ENCODE measurements at places on chromosomes 7 and 10.

DNA sequence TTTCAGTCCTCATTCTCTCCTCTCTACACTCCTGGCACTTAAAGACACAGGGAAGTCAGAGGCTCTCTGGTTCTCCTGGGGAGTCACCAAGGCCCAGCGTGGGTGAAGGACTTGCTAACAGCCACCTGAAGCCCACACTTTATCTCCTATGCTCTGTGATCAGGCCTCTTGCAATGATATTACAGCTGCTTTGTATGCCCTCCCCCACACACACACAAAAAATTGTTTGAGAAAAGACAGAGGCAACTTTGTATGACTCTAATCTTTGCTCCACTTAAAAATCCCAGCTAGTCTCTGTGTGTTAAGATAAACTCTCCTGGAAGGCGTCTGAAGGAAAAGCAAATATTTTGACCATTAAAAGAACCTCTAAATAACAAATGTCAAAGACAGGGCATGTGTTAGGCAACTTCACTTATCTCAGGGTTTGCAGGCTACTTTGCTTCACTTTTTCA lies 507.2 kb downstream of the TNS3 start:
- no peak for DNase-seq

GRCh38 chr10:297567-297966 lies 162.3 kb downstream of the ZMYND11 start:
- no peak for DNase-seq

DNA sequence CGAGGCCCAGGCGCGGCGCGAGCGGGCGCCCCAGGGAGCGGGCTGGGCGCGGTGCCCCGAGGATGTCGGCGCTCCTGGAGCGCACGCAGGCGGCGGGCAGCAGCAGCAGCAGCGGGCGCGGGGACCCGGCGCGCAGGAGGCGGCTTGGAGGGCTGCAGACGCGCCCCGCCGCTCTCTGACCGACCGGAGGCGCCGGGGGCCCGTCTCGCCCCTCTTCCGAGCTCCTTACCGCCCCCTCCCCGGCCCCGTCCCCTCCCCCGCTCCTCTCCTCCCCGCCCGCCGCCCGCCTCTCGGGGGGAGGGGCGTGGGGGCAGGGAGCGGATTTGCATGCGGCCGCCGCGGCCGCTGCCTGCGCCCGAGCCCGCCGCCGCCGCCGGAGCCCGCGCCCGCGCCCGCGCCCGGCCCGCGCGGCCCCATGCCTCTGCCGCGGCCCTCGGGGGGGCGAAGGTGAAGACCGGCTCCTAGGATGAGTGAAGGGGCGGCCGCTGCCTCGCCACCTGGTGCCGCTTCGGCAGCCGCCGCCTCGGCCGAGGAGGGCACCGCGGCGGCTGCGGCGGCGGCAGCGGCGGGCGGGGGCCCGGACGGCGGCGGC lies at the start of gene NRG3:
Gene NRG3, plus strand, starts transcription at position 320 of the 592 bp plus-strand sequence.
- DNase-seq, result peak; percentile 53

GRCh38 chr7:32427769-32428291 lies 62.4 kb downstream of the LSM5 start:
- DNase-seq, result peak; percentile 99

- DNase-seq, result no peak
These were observed 232.2 kb downstream of the CRPPA start for GRCh38 chr7:16189026-16189715.

- DNase-seq, result no peak
These were observed 68.5 kb downstream of the GNAT3 start for GRCh38 chr7:80443325-80443724.

GRCh38 chr10:112587729-112588128 lies 140.7 kb downstream of the VTI1A start:
- peak; percentile 47 for DNase-seq

DNA sequence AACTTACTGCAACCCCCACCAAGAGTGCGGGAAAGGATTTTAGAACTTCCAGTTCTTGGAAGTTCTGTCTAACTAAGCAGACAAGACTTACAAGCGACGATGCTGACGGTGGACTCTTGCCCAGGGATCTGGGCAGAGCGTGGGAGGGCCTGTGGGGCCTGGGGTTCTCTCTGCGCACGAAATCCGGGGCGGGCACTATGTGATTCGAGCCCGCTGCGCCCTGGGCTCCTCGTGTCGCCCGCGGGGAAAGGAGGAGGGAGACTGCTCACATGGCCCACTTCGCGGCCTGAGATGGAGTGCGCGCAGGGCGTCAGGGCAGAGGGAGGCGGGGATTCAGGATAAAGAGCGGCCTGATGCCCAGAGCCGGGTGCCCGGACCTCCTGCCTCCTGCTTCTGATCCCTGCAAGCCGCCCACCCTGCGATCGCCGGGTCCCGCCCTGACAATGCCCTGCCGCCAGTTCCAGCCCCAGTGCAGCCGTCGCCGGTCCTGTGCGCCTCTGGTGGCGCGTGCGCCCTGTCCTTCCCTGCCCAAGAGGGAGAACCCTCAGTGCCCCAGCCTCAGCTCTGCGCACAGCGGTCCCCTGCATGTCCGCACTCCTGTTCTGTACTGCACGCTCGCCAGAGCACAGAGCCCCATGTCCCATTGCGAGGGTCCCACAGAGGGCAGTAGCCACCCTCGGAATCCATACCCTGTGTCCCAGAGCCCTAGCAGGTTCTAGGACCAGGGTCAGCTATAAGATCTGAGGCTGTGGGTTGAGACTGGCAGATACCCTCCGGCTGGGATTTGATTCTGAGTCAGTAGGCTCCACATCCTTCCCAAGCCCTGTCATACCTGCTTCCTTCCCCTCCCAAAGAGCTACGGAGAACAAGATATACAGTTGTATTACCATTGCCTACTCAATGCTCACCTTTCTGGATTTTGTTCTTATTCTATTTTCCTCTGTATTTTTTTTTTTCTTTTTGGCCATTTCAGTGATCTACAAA lies 99.4 kb upstream of the TMEM106B start:
- DNase-seq, result peak; percentile 81

DNA sequence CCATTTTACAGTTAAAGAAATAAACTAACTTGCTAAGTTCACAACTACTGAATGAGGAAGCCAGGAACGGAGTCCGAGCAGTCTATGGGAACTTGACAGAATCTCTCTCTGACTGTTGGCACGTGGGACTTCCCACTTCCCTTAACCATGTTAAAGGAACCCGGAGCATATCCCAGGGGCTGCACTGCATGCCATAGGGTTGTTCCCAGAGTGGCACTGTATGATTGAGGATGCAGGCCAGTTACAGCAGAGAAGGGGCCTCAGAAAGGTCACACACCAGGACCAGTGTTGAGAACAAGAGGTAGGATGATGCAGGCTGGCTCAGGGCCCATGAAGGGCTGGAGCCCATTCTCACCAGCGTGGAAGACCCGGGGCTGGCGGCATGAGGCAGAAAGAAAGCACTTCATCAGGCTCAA lies 201.8 kb downstream of the NSUN6 start:
- DNase-seq, result no peak

- DNase-seq, result no peak
These were observed 35.1 kb upstream of the SLC26A3 start for GRCh38 chr7:107838024-107838601.

DNA sequence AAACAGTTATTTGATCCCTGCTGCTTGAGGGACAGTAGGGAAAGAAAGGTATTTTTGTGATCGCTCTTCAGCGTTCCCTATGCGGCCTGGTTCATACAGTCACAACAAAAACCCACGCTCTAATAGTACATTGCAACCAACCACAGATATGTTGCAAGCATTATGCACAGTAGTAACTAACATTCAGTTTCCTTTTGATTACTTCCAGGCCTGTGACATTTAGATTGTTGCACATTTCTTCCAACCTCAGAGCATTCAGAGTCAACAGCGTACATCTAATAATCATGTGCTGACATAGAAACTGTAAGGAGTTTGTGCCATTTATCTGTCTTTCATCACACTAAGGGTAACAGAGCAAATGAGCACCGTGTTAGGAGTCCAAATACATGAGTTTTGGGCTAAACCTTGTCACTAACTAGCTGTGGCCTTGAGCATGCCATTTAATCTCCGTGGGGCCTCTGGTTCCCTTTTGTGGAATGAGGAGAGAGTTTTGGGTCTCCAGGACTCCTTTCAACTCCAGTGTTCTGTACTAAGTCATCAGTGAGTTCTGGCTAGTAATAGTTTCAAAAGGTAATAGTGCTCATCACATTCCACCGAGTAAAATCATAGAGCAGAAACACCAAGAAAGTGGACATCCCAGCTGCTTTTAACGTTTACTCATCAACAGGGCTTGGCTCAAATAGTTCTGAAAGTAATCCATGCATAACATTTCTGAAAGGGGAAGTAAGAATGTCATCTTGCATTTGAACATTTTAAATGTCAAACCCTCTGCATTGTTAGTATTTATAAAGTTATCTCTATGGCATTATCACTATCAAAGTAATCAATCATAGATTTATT lies 99.0 kb upstream of the FZD1 start:
- DNase-seq, result no peak

- DNase-seq, result no peak
These were observed 68.5 kb downstream of the EPDR1 start for GRCh38 chr7:37988721-37989650.

DNA sequence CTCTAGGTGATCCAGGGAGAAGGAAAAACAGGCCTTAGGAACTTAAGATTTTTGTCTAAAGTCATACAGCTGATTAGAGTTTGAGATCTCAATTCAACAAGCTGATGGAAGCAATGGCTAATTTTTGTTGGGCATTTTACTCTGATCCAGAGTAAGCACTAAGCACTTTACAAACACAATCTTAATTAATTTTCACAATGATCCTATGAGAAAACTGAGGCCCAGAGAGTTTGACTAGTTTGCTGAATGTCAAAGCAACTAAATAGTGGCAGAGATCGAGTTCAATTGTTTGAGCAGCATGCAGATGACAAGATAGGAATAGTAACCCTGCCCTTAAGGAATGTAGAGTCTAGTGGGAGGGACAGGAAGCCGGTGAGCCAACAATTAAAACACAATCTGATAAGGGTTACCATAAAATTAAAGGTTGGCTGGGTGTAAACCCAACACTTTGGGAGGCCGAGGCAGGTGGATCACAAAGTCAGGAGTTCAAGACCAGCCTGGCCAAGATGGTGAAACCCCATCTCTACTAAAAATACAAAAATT lies 13.5 kb upstream of the RPEL1 start:
- DNase-seq, result peak; percentile 73

DNA sequence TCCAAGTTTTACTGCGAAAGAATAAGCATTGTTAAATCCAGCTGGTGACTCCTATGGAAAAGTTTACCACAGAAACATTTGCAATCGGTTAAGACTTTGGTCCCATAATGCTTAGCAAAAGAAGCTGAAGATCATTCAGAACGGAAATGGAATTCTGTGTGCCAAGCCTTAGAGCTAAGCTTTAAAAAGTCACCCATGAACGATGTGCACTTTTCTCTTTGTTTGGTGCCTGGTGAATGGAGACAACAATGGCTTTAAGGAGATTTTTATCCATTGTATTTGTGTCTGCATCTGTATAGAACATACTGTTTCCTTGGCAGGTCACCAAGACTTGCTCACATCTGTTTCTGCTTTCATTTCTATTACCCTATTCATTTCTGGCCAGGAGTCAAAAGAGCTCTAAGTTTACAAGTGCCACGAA lies 26.3 kb upstream of the COL1A2 start:
- no peak for DNase-seq

- DNase-seq, result peak; percentile 35
These were observed 153.9 kb downstream of the BMPER start for GRCh38 chr7:34059136-34059828.

GRCh38 chr10:88168171-88169036 lies 305.0 kb downstream of the PTEN start:
- no peak for DNase-seq

GRCh38 chr7:3821488-3821887 lies 520.4 kb downstream of the SDK1 start:
- DNase-seq, result no peak

DNA sequence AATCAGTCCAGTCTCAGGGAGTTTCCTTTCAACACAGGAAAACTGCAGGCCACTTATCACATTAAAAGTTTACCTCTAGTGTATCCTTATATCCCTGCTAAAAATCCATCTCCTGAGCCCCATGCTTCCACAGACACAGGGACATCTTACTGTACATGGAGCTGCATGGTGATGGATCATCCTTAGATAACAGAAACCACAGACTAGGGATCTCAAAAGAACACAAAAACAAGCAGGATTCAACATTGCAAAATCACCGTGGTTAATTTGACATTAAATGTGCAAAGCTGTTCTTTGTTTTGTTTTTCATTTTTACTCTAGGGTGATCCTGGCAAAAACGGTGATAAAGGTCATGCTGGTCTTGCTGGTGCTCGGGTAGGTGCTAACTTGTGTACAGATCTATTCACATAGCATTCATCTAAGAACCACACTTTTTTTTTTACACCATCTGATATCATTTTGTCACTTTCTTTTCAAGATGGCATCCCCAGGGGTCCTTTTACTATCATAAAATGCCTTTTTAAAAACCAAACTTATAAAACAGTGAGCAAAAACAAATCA lies 18.1 kb downstream of the COL1A2 start:
- no peak for DNase-seq

DNA sequence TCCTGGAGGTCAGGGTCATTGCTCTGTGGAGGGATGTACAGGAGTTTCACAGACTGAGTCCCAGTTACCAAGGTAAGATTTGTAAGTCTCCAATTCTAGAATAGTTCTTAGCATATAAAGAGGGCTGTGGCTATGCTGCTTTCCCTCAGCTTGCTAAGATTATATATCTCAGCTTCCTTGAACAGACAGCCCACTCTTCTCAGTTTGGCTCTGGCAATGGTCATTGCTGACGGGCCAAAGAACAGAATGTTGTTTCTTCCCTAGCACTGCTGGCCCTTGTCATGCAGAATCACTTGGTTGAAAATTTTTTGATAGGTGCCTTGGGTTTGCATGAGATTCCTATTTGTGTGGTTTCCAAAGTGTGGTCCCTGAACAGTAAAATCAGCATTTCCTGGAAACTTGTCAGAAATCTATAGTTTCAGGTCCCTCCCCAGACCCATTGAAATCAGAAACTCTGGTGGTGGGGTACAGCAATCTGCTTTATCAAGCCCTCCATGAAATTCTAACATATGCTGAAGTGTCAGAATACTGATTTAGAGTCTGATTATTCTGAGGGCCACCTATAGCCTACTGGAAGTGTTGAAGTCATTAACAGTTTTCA lies 38.2 kb downstream of the NRBF2 start:
- no peak for DNase-seq

DNA sequence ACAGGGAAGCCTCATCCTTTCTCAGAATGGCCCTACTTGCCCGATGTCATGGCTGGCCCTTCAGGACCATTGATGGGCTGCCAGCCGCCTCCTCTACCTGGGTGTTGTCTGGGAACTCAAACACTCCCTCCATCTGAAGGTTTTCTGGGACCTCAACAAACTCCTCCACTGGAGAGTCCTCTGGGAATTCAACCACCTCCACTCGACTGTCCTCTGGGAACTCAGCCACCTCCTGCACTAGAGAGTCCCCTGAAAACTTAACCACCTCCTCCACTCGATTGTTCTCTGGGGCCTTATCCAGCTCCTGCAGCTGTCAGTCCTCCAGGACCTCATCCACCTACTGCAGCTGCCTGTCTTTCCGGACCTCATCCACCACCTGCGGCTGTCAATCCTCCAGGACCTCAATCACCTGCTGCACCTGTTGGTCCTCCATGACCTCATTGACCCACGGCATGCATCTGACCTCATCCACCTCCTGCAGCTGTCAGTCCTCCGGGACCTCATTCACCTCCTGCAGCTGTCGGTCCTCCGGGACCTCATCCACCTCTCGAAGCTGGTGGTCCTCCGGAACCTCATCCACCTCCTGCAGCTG lies 37.1 kb downstream of the MAT1A start:
- no peak for DNase-seq

GRCh38 chr10:12042409-12042796 lies 206 bp downstream of the UPF2 start:
- DNase-seq, result peak; percentile 27

- no peak for DNase-seq
These were observed 10.8 kb upstream of the GALNT11 start for GRCh38 chr7:152014722-152015121.

- no peak for DNase-seq
These were observed 47.7 kb downstream of the LRGUK start for GRCh38 chr7:134174795-134175261.

All from GM23338 (cell line).